ENCODE measurements at places on chromosomes 12 and 14. TPM values are rescaled to one million over a fixed set of nuclear protein-coding genes. Genes with fewer than 3 reads are reported as not detected.
A peak's percentile ranks its signal among the peaks of the same experiment; 100 is the strongest.

GRCh38 chr14:102088012-102088792 lies 1.4 kb upstream of the HSP90AA1 start:
- H3K4me1 ChIP-seq: peaks cover 41% of the 10 kb centered on the region
- peak overlapping the region; percentile 86 for H3K4me3 ChIP-seq
- DNase-seq: peak; percentile 43

GRCh38 chr12:6957151-6957701 lies 6.1 kb downstream of the PTPN6 start:
- no peak for DNase-seq
- peaks cover 73% of the 10 kb centered on the region for H3K4me1 ChIP-seq
- no peak overlapping the region for H3K4me3 ChIP-seq
- H3K27ac ChIP-seq: no peak overlapping the region
- H3K27me3 ChIP-seq: no peaks in the 10 kb centered on the region
- no peaks in the 10 kb centered on the region for H3K36me3 ChIP-seq

Gene ABCD2
- 7.3 TPM for total RNA-seq

Gene C12orf56
- 11.6 TPM for total RNA-seq

Measured in tibial nerve (tissue), 4 donors.